Transverse colon (tissue), 4 donors: ENCODE measurements at places on chromosomes 6 and 20. TPM values are rescaled to one million over a fixed set of nuclear protein-coding genes. Genes with fewer than 3 reads are reported as not detected.

C4B gene
- total RNA-seq = 87.5 TPM

RNASET2 gene
- 191 TPM for total RNA-seq

C20orf141 gene
- not detected for total RNA-seq

PCSK2 gene
- not detected for total RNA-seq

TAAR6 gene
- total RNA-seq = not detected

ZNF831 gene
- 0.96 TPM for total RNA-seq

PSORS1C2 gene
- not detected for total RNA-seq

RIPOR3 gene
- 4.6 TPM for total RNA-seq

RSPO3 gene
- total RNA-seq = 5.2 TPM

OR12D3 gene
- total RNA-seq = not detected

C6orf58 gene
- not detected for total RNA-seq

GRIK2 gene
- total RNA-seq = 2.0 TPM

B3GALT4 gene
- 44.2 TPM for total RNA-seq

SPINT4 gene
- total RNA-seq = not detected

BTN1A1 gene
- not detected for total RNA-seq

ERVFRD-1 gene
- not detected for total RNA-seq

TNNC2 gene
- total RNA-seq = 36.3 TPM

TGM2 gene
- total RNA-seq = 14.2 TPM

EDN1 gene
- 21.7 TPM for total RNA-seq

PPP1R3D gene
- total RNA-seq = 6.0 TPM

GATA5 gene
- not detected for total RNA-seq

MCM9 gene
- 27.6 TPM for total RNA-seq

FRMD1 gene
- total RNA-seq = 35.4 TPM

ABCC10 gene
- 31.4 TPM for total RNA-seq

GJA10 gene
- total RNA-seq = not detected

STMND1 gene
- not detected for total RNA-seq

DNMT3B gene
- total RNA-seq = 6.8 TPM

SNAP25 gene
- total RNA-seq = 4.2 TPM

NDRG3 gene
- total RNA-seq = 39.3 TPM

PCED1A gene
- 37.2 TPM for total RNA-seq
